Activated effector memory CD4-positive, alpha-beta T cell treated with anti-CD3 and anti-CD28 coated beads, Interleukin-2, amount 50 U/mL, for 16 hours (primary cell): ENCODE measurements at places on chromosomes 7 and 10.

- no peak for DNase-seq
Observed at GRCh38 chr7:140594131-140594691, 46.4 kb downstream of the DENND2A start.

GRCh38 chr7:155864991-155865690 is 52.9 kb upstream of the SHH start:
- DNase-seq, result peak; percentile 42

GRCh38 chr10:2202401-2202800 is 465.1 kb upstream of the ADARB2 start:
- no peak for DNase-seq

- DNase-seq, result no peak
Observed at GRCh38 chr10:31100115-31100601, 68.5 kb upstream of the ZNF438 start.

GRCh38 chr7:100360135-100360854 is 2.4 kb downstream of the PILRB start:
- DNase-seq, result no peak

DNA sequence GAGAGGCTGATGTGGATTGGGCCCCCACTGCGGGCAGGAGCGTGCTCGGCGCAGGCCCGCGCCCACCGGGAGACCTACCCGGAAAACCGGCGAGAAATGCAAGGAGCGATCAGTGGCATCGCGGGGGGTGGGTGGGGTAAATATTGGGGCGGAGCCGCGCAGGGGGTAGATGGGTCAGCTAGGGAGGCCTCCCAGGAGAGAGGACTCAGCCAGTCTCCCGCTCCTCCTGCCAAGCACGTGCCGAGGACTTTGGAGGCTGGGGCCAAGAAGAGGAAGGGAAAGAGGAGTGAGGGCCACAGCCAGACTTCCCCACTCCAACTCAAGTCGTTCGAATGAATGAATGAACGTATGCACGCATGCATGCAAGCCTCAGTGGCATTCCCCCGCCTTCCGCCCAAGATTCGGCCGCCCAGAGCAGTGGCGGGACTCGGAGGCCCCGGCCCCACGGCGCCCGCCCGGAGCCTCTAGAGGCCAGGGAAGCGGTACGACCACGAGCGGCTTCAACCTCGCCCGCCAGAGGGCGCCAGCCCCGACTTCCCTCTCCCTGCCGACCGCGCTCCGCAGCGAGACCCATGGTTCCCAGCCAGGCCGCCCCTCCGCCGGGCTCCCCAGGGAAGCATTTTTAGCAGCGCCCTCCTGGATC is 3.6 kb downstream of the NPM3 start:
- DNase-seq, result peak; percentile 94

DNA sequence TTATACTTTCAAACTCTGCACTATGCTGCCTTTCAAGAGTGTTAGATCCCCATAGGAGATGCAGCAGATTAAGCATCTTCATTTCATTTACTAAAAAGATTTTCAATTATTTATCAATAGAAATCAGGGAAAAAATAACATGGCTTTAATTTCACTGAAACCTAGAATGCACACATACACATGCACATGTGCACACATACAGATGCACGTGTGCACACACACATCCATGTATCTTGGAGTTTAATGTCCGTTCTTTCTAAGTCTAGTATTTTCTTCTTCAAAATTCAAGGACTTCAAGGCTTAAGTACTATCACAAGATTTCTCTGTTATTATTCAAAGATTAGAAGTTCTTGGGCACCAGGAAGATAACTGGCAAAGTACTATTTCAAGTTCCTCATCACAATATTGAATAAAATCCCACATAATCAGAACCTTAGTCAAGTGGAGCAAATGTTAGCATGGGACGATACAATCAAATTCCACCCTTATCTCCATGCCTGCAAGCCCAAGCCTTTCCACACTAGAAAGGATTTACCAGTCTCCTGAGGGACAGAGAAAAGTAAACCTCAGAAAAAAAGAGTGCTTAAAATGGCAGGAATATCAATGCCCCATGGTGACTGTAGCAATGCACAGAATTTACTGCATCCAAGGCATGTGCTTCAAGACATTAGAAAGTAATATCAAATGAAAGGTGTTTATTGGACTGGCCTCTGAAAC is 494.4 kb downstream of the XPNPEP1 start:
- DNase-seq, result no peak

DNA sequence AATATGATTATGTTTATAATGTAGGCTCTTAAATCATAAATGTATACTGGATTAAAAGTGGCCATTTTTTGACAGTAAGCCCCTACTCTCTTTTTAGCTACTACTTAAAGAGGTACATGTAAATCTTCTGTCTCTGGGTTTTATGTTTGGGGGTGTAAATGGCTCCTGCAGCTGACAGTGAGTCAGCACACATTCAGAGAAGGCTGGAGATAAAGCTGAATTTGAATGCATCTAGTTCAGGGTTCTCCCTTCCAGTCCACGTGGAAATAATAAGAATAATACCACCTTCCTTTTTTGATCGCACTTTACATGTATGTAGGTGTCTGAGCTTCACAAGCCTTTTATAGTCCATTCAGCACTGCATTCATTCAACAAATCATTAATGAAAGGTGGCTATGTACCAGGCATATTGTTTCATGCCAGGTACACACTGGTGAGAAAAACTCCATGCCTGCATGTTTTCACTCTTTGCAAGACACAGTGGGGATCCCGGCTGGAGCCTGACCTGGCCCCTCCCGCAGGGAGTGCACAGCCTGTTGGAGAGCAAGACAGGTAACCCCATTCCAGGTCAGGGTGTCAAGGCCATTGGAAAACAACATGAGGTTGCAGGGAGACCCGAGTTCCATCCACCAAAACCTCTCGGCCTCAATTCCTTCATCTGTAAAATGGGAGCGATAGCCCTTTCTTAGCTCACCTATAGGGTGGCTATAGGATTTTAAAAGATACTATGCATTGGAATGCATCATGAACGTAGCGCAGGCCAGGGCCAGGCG is 107.5 kb upstream of the ANLN start:
- DNase-seq, result no peak

- DNase-seq, result no peak
Observed at GRCh38 chr7:99557940-99558305, 519 bp upstream of the ZNF655 start.

DNA sequence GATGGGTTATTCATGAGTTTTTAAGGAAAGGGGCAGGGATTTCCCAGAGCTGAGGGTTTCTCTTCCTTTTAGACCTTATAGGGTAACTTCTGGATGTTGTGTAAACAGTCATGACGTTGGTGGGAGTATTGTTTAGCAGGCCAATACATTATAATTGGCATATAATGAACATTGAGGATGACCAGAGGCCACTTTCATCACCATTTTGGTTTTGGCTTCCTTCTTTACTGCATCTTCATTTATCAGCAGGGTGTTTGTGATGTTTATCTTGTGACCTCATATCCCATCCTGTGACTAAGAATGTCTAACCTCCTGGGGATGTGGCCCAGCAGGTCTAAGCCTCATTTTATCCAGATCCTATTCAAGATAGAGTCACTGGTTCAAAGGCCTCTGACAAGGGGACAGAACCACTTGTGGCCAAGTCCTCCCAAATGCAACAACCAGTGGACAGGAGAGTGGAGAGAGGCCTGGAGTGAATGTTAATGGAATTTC is 77.3 kb upstream of the RPA3 start:
- DNase-seq, result no peak

- no peak for DNase-seq
Observed at GRCh38 chr7:99033765-99034164, 110.1 kb downstream of the SMURF1 start.

- DNase-seq, result no peak
Observed at GRCh38 chr10:80753612-80754011, 215.9 kb downstream of the SH2D4B start.

DNA sequence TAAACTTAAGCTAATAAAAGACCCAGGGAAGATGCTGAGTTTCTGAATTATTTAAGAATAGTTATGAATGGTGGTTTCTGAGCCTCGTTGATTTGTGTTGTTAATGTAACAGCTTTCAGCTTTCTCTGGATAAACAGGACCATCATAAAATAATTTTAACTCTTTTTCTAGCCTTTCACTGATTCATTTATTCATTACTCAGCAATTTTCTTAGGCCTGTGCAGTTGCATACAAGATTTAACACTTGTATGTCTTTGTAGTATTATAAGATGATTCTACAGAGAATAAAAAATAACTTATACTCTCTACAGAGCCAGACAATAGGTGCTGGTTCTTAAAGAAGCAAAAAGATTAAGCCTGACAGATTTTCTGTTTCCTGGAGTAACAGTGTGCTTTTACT is 29.3 kb downstream of the TMEM196 start:
- DNase-seq, result no peak

DNA sequence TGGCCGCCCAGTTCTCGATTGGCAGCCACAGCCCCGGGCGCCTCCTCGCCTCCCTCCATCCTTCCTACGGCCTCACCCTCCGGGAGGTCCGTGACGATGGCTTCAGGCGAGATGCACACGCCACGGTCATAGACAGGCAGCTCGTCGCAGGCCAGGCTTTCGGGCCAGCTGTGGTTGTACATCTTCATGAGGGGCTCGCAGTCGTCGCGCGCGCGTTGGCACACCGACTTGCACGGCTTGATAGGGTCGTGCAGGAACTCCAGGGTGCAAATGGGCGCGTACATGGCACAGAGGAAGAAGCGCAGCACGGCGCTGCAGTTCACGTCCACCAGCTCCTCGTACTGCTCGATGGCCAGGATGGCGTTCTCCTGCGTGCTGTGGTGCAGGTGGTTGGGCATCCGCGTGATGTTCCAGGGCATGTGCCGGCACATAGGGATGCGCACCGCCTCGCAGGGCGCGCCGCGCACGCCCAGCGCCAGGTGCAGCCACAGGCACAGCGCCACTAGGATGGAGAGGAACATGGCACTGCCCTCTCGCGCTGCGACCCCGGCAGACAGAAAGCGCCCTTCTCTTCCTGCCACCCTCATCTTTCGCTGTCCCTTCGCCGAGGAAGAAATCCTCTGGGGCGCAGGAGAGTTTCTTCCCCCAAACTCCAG is 472 bp downstream of the SFRP4 start:
- no peak for DNase-seq

- no peak for DNase-seq
Observed at GRCh38 chr10:85673270-85673669, 693.3 kb downstream of the GRID1 start.

DNA sequence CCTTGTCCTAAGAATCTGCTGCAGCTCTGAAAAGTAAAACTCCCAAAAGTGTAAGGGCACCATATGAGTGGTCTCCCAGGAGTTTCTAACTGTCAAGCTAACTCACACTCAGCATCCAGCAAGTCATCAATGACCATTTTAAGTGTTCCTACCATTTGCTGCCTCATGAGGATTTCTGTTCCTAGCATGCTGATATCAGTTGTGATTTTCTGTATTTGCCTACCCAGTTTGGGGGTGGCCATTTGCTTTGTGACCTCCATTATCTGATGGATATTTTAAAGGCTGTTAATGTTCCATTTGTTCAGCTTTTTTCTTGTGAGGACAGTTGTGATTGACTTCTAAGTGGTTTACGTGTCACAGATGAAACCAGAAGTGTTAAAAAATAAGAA is 2.9 kb downstream of the FAM24B start:
- DNase-seq, result no peak

- peak; percentile 50 for DNase-seq
Observed at GRCh38 chr10:101571271-101571925, 16.7 kb downstream of the POLL start.

- DNase-seq, result no peak
Observed at GRCh38 chr7:19554581-19554980, 154.3 kb downstream of the POLR1F start.

GRCh38 chr7:74625446-74625845 is 32.1 kb upstream of the GTF2I start:
- DNase-seq, result no peak

DNA sequence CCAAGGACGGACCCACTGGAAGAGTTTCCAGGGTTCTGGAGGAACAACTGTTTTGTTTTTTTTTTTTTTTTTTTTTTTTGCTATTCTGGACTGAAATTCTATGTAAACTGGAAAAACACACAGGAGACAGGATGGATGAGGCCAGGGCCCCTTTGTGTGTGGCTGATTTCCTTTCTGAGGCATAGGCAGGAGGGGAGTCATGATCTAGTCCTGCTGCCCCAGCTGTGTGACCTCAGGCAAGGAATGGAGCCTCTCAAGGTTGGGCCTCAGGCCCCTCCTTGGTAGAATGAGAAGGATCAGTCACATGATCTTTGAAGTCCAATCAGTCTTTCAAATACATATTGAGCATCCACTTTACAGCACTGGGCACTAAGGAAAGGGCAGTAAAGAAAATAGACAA is 87.6 kb downstream of the SH3PXD2A start:
- DNase-seq, result no peak

DNA sequence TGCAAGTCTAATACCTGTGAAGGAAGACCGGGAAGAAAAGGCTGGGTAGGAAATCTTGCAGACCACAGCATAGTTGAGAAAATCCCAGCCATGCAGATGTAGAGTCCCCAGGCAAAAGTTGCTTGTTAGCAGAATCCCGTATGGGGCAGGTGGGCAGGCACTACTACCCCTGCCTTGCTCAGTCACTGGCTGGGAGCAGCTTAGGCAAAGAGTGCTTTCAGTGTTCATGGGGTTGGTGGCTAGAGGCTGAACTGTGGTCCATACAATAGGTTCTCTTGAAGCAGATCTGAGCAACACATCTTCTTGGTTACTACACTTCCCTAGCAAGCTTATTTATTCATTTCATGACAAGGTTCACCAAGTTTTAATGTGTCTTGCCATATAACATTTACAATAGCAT is 92.6 kb downstream of the AHCYL2 start:
- no peak for DNase-seq

DNA sequence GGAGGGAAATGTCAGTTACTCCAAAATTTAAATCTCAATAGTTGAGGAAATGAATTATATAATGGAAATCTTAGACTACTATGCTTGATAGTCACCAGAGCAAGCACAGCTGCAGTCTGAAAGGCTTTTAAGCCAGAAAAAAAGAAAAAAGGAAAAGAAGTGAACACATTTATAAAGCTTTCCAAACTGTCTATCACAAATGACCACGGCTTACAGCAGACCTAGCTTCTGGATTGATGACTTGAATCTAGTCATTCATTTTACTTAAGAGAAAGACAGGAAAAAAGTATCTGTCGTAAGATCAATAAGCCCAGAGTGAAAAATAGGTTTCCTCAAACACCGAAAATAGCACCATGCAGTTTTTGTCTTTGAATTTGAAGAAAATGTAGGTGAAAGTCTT is 67.9 kb upstream of the OGDHL start:
- DNase-seq, result no peak

DNA sequence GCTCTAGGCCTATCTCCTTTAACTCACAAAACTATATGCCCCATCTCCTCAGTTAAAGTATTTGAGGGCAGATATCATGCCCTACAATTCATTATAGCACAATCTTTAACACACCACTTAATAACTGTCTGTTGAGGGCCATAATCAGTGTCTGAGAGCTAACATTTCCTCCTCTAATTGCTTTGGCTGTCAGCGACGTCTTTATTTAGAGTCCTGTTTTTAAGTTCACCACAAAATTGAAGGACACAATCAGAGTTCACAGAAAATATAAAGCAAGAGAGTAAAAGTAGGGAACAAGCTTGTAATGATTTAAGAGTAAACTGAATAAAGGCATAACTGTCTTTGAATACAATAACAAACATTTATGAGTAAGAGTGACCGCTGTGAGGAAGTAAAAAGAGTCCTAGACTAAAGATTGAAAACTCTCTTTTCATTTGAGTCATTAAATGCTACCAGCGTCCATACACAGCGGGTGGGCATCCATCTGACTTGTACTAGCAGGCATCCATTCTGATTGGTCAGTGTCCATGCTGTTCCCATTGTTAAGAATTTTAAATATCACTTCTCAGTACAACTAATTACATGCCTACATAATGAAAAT is 38.4 kb upstream of the ABCB4 start:
- DNase-seq, result no peak
